Activated CD4-positive, alpha-beta T cell treated with anti-CD3 and anti-CD28 coated beads for 36 hours (primary cell): ENCODE measurements at places on chromosomes 16 and 17. TPM values are rescaled to one million over a fixed set of nuclear protein-coding genes. Genes with fewer than 3 reads are reported as not detected.

- H3K4me1 ChIP-seq = peaks cover 12% of the 10 kb centered on the region
- no peaks in the 10 kb centered on the region for H3K36me3 ChIP-seq
- H3K4me3 ChIP-seq = no peak overlapping the region
- H3K27me3 ChIP-seq = peaks cover 47% of the 10 kb centered on the region
- DNase-seq = no peak
- H3K27ac ChIP-seq = no peak overlapping the region
Measured at GRCh38 chr17:4643676-4644075, 2.2 kb upstream of the ALOX15 start.

DNA sequence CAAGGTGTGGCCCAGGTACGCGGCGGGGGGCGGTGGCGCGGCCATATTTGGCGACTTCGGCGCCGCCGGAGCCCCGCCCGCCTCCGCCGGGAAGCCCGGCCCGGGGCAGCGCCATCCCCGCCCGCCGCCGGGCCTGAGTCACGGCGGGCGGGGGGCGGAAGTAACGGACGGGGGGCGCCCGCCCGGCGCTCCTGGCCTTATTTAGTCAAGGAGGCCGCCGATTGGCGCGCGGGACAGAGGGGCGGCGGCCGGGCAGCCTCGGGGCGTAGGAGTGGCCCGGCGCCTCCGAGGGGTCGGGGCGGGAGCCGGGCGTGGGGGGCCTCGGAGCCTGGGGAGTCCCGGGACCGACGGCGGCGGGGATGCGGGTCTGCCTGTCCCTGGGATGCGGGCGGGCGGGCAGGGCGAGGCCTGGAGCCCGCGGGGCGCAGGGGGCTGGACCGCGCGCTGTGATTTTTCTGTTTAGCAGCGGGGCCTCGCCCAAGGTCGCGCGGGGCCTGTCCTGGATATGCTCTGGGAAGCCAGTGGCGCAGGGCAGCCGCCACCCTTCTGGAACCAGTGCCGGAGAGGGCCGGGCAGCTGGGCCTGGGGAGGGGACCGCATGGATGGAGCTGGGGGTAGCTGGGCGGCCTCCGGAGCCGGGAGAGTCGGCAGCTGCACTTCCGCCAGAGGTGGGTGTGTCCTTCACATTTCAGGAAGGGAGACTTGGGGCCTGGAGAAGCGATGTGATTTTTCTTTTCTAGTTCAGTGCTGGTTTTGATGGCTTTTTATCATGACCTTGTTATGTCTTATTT, 2.3 kb upstream of the ACTG1 start:
- no peaks in the 10 kb centered on the region for H3K27me3 ChIP-seq
- peak overlapping the region; percentile 88 for H3K27ac ChIP-seq
- H3K36me3 ChIP-seq = peaks cover 26% of the 10 kb centered on the region
- DNase-seq = peak; percentile 83
- peak overlapping the region; percentile 92 for H3K4me3 ChIP-seq

GRCh38 chr16:49280105-49280741, 1.4 kb downstream of the CBLN1 start:
- H3K27ac ChIP-seq = no peak overlapping the region
- no peaks in the 10 kb centered on the region for H3K36me3 ChIP-seq
- no peak overlapping the region for H3K4me3 ChIP-seq
- H3K27me3 ChIP-seq = peaks cover 65% of the 10 kb centered on the region

- H3K27ac ChIP-seq = no peak overlapping the region
- H3K36me3 ChIP-seq = no peaks in the 10 kb centered on the region
- no peak overlapping the region for H3K4me3 ChIP-seq
- H3K27me3 ChIP-seq = peaks cover 16% of the 10 kb centered on the region
Measured at GRCh38 chr16:88973007-88973410, 4.0 kb downstream of the CBFA2T3 start.

Gene GFAP
- total RNA-seq = not detected

Gene GDPD3
- total RNA-seq = 7.0 TPM

Gene SKAP1
- 76.1 TPM for total RNA-seq

GRCh38 chr16:50088302-50088701, 22.5 kb downstream of the HEATR3 start:
- no peak overlapping the region for H3K4me3 ChIP-seq
- DNase-seq = no peak
- H3K36me3 ChIP-seq = peaks cover 37% of the 10 kb centered on the region
- no peaks in the 10 kb centered on the region for H3K27me3 ChIP-seq
- H3K27ac ChIP-seq = no peak overlapping the region

GRCh38 chr16:4700997-4701743, 7.8 kb downstream of the NUDT16L1 start:
- H3K4me1 ChIP-seq = peaks cover 8% of the 10 kb centered on the region
- peaks cover 14% of the 10 kb centered on the region for H3K36me3 ChIP-seq
- no peak for DNase-seq

Gene NGFR
- 0.21 TPM for total RNA-seq

GRCh38 chr17:19409509-19409908, 1.5 kb upstream of the RNF112 start:
- no peak overlapping the region for H3K27ac ChIP-seq
- H3K36me3 ChIP-seq = no peaks in the 10 kb centered on the region
- H3K27me3 ChIP-seq = no peaks in the 10 kb centered on the region
